ENCODE measurements at places on chromosomes 13 and 19. TPM values are rescaled to one million over a fixed set of nuclear protein-coding genes. Genes with fewer than 3 reads are reported as not detected.

DNA sequence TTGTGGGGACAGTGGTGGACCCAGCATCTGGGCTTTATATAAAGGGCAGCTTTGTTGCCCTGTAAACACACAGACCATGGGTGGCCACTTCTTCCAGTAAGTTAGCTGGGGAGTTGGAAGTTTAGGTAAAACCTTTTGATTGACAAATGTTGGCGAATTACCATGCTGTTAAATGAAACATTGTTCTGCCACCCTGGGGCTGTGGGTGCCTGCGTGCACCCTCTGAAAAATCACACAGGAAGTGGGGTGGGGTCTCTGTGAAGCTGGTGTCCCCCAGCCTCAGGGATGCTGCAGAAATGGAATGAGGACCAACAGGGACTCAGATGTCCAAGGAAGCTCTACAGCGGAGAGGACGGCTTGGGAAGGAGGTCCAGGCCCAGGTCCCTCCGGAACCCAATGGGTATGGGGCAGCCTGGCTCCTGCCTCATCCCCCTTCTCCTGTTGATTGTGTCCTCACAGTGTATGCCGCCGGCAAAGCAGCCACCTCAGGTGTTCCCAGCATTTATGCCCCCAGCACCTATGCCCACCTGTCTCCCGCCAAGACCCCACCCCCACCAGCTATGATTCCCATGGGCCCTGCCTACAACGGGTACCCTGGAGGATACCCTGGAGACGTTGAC, 2.8 kb upstream of the USF2 start:
- DNase-seq, result no peak

COX7A1 gene
- 264 TPM for polyA plus RNA-seq

EFNA2 gene
- polyA plus RNA-seq, result 1.1 TPM

DNA sequence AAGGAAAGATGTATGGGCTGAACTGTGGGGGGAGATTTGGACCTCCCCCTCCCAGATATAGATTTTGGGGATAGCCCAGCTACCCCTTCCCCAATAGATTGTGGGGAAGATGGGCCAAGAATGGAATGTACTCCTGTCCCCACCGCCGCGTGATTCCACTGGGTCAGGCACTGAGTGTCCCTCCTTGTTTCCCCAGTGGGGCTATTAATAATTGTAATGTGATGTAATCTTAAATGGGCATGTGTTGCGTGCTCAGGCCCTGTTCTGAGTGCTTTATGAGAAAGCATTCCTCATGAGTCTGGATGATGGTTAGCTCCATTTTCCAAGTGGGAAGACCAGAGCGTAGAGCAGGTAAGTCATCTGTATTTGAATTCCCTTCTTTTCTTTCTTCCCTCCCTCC, 1.4 kb downstream of the PSMD8 start:
- no peak for DNase-seq

- no peak for DNase-seq
Observed at GRCh38 chr13:73837147-73837546, 297.1 kb downstream of the KLF12 start.

DNA sequence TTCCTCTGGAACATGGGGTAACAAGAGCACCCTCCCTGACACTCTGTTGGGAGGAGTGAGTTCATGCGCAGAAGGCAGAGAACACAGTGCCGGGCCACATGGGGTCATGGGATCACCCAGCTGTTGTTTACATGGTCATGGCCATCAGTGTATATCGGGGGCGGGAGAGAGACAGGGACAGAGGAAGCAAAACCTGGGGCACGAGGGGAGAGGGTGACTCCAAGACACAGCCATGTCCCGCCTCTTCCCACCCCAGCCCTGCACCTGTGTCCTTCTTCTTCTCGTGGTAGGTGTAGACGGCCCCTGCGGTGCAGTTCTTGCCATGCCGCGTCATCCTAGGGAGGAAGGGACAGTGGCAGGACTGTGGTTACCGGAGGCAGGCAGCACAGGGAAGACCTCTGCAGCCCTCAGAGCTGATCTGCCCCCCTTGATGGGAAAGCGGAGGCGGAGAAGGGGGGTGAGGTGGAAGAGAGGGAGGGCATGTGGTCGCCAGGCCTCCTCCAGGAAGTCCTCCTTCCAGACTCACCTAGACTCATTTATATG, 19.9 kb downstream of the NOSIP start:
- peak; percentile 59 for DNase-seq

- no peak for DNase-seq
Observed at GRCh38 chr13:47168066-47168465, 271.2 kb upstream of the HTR2A start.

- no peak for DNase-seq
Observed at GRCh38 chr19:54532528-54532927, 29.9 kb downstream of the LAIR2 start.

GRCh38 chr13:26323127-26323526, 69.2 kb downstream of the CDK8 start:
- no peak for DNase-seq

GSX1 gene
- polyA plus RNA-seq, result not detected

- DNase-seq, result no peak
Observed at GRCh38 chr19:23351806-23352205, 43.5 kb downstream of the ZNF91 start.

GRCh38 chr13:29483211-29483610, 112.3 kb downstream of the SLC7A1 start:
- no peak for DNase-seq

- DNase-seq, result no peak
Observed at GRCh38 chr19:16867211-16867610, 21.6 kb upstream of the F2RL3 start.

FSD1 gene
- 2.3 TPM for polyA plus RNA-seq

DNA sequence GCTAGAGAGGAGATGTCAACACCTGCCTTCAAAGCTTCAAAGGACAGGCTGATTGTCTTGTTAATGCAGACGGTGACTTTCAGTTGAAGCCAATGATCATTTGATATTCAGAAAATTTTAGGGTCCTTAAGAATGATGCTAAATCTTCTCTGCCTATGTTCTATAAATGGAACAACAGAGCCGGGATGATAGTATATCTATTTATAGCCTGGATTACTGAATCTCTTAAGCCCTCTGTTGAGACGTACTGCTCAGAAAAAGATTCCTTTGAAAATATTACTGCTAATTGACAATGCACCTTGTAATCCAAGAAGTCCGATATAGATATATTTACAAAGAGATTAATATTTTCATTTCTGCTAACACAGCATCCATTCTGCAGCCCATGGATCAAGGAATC, 35.8 kb upstream of the LMO7 start:
- no peak for DNase-seq

- DNase-seq, result peak; percentile 92
Observed at GRCh38 chr19:42113641-42114348, 18.5 kb downstream of the POU2F2 start.

GRCh38 chr19:14786421-14786851, 8.1 kb upstream of the ADGRE2 start:
- DNase-seq, result peak; percentile 74

DNA sequence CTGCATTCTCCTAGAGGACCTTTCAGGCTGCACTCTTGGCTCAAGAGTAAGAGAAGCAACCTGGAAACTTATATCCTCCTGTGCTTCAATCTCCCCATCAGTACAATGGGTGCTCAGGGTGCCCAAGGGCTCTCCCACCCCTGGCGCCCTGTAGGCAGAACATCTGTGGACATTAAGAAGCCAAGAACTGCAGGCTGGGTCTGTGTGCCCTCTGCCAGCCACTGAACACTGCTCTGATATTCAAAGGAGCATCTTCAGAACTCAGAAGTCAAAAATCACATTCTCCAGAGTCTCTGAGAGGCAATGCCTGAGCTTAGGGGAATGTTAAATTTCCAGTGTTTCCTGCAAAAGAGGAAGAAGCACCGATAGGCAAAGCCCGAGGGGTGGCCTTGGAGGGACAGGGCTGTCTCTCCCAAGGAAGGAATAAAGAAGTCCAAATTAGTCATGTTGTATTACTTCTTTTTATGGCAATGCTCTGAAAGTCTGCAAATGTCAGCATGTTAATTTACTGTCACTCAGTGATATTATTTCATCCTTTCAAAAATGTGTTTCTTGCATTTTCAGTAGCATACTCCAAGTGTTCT, 88.1 kb downstream of the TSHZ3 start:
- no peak for DNase-seq

CPT1C gene
- 11.8 TPM for polyA plus RNA-seq

DNA sequence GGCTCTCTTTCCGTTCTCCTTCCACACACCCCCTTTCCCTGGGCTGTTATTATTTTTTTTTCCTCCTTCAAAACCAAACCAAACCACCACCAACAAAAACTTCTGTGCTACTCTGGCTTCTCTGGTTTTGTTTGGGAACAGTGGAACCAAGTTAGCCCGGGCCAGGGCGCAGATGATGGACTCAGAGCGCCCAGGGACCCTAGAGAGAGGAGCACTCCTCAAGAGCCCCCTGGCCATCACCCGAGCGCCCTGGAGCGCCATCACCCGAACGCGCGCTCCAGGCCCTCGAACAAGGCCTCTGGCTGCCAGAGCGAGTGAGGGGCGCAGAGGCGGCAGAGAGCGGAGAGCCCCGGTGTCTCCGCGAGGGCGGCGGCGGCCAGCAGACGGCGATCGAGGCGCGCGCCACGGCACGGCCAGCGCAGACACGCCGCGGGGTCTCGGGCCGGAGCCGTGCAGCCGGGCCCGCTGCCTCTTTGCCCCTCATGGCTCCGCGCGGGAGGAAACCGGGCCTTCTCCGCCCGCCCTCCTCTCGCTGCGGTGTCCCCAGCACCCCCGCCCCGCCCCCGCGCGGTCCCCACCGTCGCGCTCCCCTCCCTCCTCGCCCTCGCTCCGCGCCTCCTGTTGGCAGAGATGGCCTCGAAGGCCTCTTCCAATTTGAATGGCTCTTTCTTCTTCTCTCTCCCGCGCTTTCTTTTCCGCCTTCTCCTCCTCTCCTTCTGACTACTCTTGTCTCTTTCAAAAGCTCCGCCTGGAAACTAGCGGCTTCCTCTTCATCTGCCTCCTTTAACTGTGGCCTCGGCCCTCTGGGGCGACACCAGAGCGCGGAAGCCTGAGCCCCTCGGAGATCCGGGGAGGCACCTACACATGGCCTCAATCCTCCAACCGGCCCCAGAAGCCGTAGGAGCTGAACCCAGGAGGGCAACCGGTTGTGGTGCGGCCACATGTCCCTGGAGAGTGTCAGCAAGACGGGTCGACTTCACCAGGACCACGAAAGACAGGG, 4.1 kb upstream of the SOX1 start:
- no peak for DNase-seq

- no peak for DNase-seq
Observed at GRCh38 chr19:36547001-36547732, 19.1 kb upstream of the ZNF260 start.

DNA sequence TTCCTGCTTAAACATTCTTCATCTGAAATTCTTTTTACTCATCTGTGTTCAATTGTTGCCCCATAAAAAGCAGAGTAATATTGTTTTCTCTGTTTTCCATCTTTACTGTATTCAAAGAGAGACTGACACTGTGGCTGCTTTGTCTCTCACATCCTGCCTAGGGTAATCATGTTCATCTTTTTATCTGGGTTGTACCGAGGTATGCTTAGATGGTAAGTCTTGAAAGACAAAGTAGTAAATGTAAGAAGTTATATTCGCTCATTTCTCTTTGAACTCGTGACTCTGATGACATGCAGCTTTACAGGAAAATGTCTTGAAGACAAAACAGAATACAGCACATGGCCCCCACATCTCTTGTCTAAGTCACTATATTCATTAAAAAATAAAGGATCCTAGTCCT, 20.0 kb upstream of the CYSLTR2 start:
- DNase-seq, result no peak

ZIM2 gene
- polyA plus RNA-seq, result 5.5 TPM

POU4F1 gene
- 12.9 TPM for polyA plus RNA-seq

Data from muscle of back (tissue), 13 donors.